ENCODE measurements at places on chromosomes 4 and X.

DNA sequence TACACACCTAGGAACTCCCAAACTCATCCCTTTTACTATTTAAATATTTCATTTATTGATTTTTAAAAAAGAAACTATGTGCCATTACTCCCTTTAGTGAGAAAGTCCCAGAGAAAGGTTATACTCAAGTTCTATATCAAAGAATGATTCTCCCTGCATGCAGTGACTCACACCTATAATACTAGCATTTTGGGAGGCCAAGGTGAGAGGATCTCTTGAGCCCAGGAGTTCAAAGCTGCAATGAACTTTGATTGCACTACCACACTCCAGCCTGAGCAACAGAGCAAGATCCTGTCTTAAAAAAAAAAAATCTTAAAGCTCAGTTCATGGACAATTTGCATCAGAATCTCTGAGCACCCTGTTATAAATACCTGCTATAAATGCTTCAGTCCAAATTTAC is 9.2 kb upstream of the RBPJ start:
- DNase-seq: no peak

DNA sequence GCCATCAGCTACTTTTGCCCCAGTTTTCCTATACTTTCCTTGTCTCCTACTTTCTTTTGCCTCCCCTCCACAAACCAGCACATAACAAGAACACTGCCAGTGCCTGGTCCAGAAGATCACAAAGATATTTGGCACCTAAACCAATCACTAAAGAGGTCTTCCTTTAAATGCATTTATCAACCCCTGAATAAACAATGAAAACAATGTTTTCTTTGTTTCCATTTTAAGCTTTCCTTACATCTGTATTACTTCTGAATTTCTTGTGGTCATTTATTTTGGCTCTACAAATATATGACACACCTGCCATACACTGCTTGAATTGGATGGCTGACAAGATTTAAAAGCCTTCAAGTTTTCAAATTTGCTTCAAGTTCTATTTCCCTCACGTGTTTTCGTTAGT is 43.9 kb downstream of the MBNL3 start:
- DNase-seq: no peak

DNA sequence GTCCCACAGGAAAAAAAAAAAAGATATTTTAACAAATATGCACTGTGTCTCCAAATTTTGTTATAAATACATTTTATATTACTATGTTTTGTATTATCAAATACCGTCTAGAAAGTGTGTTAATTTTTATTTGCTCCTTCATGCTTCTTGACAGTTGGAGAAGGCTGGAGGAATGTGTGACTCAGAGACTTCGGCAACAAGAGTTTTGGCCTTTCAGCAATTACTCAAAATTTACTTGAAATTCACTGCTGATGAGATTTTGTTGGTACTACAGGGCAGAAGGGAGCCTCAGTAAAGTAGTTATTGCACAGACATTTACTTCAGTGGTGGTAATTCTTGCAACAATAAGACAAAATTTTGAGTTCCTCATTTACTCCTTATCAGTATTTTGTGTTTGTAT is 2164.0 kb downstream of the PCDH7 start:
- no peak for DNase-seq

- peak; percentile 27 for DNase-seq
Measured at GRCh38 chr4:26468977-26469376, 21.3 kb downstream of the CCKAR start.

DNA sequence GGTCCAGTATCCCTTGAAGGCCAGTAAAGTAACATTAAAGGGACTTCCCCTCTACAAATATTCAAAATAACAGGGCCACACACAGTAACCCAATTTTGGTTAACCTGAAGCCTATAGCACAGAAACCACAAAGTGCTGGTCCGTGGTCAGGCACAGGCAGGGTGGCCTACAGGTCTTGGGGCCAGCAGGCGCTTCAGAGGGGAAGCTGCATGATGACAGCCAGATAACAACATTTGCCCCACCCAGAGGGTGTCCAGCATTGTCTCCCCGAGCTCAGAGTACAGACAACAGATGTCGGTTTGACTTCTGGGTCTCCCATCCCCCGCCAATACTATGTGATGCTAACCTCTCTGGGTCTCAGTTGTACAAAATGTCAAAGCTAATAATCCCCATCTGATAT is 51.1 kb downstream of the SH3KBP1 start:
- DNase-seq: peak; percentile 60

Data from osteocyte (in vitro differentiated cells).